ENCODE measurements at places on chromosomes 16 and 17.

DNA sequence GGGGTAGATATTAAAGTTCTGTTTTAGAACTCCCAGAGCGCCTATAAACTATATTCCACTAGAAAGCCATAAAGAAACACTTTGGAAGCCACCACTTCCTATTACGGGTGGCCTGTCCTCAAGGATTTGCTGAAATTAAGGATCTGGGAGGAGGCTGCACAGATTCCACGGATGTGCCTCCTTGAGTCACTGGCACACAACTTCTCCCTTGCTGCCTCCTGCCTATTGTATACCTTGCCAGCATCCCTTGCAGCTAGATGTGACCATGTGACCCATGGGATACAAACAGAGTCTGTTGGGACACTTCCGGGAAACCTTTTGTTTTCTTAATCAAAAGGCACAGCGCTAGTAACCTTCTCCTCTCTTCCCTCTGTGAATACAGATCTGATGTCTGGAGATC, 263.0 kb downstream of the C16orf95 start:
- no peak for DNase-seq

GRCh38 chr16:19749571-19750080, 31.6 kb downstream of the IQCK start:
- DNase-seq, result no peak

- no peak for DNase-seq
Observed at GRCh38 chr17:79809530-79810129, 12.8 kb upstream of the CBX8 start.

- no peak for DNase-seq
Observed at GRCh38 chr16:15954814-15955151, 5.4 kb downstream of the ABCC1 start.

All from ACHN (cell line).